ENCODE measurements at places on chromosomes 5 and 9.
A peak's percentile ranks its signal among the peaks of the same experiment; 100 is the strongest.

GRCh38 chr9:10014889-10015288 is 597.9 kb downstream of the PTPRD start:
- no peak for DNase-seq

GRCh38 chr9:89591274-89592212 is 13.3 kb upstream of the GADD45G start:
- no peak for DNase-seq

DNA sequence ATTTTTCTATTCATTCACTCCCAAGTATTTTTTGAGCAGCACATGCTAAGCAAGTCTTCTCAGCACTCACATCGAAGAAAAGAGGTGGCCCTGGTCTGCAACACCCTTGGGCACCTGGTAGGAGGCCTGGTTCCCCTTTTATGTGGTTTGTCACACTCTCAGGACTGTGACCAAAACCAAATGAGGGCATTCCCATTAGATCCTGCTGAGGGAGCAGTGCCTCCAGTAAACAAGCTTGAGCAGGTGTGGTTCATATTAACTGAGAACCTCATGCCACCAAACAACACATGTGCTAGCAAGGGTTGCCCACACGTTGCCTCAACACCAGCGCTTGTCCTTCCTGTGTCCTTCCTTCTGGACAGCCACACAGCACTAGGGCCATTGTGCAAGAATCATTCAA is 26.9 kb upstream of the SYK start:
- no peak for DNase-seq

GRCh38 chr5:3842591-3842990 is 247.0 kb downstream of the IRX1 start:
- DNase-seq: no peak

GRCh38 chr5:77302247-77302646 is 91.8 kb downstream of the PDE8B start:
- no peak for DNase-seq

DNA sequence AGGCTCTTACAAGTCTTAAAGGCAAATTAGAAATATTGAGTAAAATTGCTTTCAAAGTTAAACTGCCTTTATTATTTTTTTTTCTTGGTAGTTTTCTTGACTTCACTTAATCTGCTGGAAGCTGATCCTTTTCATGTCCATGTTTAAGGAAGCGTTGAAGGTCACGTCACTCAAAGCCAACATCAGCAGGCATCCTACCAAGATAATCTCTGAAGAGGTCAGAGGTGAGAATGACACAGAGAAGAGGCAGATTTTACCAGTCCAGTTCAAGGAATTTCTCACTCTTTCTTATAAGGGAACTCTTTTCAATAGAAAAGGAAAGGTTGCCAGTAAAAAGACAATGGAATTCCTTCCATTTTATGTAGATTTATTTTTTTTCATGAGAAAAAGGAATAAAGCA is 259.8 kb downstream of the ANXA1 start:
- DNase-seq: no peak

GRCh38 chr5:101673120-101673519 is 623.0 kb downstream of the SLCO4C1 start:
- no peak for DNase-seq

DNA sequence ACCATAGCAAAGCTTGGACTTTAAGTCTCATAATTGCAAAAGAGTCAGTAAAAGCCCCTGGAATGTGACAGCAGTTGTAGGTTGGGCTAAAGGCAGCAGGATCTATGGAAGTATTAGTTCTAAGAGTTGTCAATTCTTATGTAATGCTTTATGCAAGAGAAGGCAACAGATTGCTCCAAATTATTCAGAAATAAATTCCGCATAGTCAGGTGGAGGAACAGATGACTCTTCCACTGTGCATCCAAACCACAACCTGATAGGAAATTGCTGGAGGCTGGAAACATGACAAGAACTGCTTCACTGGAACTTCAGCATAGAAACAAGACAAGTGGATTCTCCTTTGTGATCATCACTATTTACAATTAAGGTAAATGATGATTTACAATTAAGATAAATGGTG is 101.0 kb downstream of the STARD4 start:
- DNase-seq: no peak

DNA sequence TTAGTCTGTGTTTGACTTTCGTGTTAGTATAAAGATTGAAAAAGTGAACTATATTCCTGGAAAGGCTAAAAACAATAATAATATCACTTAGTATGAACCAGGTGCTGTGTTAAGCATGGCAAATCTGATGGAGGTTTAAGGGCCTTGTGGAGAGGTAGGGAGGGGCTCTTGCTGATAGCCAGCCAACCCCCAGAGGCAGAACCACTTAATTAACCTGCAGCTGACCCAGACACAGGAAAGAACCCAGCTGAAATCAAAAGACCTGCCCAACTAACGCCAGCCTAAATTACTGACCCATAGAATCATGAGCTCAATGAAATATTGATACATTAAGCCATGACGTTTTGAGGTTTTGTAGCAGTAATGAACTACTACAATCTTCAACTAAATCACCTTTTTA is 28.3 kb upstream of the TAF1L start:
- no peak for DNase-seq

GRCh38 chr5:149387982-149388381 is 8.9 kb upstream of the IL17B start:
- DNase-seq: no peak

DNA sequence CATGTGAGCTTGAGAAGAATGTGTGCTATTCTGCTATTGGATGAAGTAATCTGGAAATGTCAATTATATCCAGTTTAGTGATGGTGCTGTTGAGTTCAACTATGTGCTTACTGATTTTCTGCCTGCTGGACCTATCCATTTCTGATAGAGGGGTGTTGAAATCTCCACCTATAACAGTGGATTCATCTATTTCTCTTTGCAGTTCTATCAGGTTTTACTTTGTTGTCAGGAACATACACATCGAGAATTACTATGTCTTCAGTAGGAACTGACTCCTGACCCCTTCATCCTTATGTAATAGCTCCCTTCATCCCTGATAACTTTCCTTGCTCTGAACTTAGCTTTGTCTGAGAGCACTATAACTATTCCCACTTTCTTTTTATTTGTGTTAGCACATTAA is 16.7 kb upstream of the CDC14B start:
- no peak for DNase-seq

DNA sequence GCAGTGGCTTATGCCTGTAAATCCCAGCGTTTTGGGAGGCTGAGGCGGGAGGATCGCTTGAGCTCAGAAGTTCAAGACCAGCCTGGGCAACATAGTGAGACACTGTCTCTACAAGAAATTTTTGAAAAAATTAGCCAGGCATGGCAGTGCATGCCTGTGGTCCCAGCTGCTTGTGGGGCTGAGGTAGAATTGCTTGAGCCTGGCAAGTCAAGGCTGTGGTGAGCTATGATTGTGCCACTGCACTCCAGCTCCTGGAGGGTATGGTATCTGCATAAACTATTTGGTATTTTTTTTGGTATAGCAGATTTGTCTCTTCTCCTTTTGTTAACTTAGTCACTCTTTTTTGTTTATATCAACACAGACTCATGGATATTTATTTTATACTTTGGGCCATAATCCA is 61.5 kb upstream of the TEX48 start:
- DNase-seq: no peak

- no peak for DNase-seq
Measured at GRCh38 chr5:72238712-72239445, 81.2 kb downstream of the MRPS27 start.

DNA sequence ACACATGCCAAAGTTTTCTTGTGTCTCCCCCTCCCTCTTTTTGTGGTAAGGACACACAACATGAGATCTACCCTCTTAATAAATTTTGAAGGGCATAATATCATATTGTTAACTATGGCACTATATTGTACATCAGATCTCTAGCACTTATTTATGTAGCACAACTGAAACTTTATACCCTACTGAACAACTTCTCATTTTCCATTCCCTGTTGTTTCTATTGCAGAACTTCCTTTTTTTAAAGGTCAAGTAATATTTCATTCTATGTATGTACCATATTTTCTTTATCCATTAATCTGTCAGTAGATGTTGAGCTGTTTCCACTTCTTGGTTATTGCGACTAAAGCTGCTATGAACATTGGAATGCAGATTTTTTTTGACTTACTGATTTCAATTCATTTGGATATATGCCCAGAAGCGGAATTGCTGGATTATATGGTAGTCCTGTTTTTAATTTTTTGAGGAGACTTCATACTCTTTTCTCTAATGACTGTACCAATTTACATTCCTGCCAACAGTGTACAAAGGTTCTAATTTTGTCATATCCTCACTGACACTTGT is 305.3 kb downstream of the PRR16 start:
- DNase-seq: no peak

- DNase-seq: no peak
Measured at GRCh38 chr9:134736791-134737497, 95.3 kb downstream of the COL5A1 start.

- no peak for DNase-seq
Measured at GRCh38 chr5:17477043-17477442, 21.0 kb upstream of the TAF11L2 start.

DNA sequence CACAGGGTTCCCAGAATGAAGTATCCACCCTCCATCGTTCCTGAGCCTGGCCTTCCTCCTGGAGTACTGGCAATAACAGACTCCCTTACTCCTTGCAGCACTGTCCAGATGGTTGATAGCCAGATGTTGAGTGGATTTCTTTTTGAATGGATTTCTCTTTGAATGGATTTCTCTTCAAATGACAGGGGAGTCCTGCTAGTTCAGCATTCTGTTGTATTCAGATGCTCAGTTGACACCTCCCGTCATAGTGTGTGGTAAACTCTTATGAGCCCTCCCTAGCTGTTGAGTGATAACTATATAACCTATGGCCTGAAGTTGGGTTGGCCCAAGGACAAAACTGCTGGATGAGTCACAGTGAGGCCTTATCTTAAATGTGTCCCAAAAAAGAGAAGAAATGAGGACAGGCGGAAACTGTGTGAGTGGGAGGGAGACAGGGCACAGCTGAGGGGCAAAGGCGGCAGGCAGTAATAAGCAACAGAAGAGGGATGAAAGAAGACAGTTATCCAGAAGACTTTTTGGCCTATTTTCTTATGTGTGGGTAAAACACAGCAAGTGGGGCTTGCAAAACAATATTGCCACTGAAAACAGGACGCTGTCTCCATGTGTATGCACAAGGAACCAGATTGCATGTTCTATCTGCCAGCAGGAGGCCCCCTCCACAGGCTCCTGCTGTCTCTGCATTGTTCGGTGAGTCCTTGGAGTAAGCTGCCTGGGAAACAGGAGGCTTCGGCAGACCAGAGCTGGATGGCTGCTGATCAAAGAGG is 209.5 kb upstream of the S1PR3 start:
- no peak for DNase-seq

- DNase-seq: peak; percentile 42
Measured at GRCh38 chr5:172834415-172835289, 601 bp downstream of the ERGIC1 start.

- no peak for DNase-seq
Measured at GRCh38 chr9:136323371-136323789, 4.0 kb upstream of the GPSM1 start.

DNA sequence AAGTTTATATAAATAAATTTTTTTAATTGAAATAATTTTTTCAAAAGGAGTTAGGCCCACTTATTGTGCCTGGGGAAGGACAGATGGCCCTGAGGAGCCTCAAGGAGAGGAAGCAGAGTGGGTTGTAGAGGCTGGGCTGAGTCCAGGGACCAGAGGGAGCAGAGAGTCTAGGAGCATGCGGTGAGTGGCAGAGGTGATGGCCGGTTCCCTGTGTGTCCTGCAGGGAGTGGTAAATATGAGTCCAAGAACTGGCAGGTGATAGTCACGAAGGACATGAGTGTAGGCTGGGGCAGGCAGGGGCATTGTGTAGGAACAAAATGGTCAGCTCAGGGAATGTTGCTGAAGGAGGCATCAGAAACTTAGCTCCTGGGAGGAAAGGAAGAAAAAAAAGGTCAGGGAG is 8.3 kb upstream of the BTNL9 start:
- no peak for DNase-seq

- DNase-seq: no peak
Measured at GRCh38 chr5:176570044-176570443, 20.9 kb downstream of the CDHR2 start.

DNA sequence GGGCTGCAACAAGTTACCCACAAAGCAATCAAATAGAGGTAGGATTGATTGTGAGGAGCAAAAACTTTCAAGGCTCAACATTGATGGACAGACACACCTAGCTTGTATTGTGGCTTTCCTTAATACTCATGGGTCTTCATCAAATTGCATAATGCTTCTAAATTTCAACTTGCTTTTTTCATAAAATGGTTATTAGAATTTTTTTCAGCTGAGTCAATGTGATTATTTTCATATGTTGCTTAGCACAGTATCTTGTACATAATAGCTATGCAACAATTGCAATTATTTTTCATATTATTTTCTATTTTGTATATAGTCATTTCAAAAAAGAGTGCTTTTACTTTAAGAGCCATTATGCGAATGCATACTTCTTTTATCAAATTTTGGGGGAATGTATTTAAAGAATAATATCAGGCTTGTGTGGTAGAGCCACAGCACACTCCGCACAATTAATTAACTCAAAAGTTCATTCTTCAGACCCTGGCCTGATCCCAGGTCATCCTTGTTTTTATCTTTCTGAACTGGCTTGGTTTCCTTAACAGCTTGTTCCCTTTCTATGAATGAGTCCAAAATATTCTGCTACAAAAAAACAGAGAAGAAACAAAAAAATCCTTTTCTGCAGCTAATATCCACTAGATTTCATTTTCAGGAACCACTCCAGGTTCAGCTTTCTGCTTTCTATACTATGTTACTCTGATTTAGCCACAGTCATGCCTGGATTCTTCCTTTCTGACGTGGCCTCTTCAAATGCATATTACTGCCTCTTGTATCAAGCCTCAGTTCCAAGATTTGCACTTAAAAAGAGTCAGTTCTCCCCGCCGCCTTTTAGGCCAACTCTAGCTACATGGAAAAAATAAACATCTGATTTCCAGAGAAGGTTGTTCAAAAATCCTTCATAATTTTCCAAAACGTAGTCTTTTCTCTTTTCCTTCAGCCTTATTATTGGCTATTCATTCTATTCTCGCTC is 45.3 kb upstream of the CDH9 start:
- no peak for DNase-seq

All from frontal cortex (tissue), 4 donors.